ENCODE measurements at places on chromosomes 3 and 15.

GRCh38 chr3:74127256-74127655, 487.2 kb downstream of the CNTN3 start:
- DNase-seq, result no peak

- DNase-seq, result no peak
Measured at GRCh38 chr15:46034755-46035154, 399.9 kb downstream of the SQOR start.

DNA sequence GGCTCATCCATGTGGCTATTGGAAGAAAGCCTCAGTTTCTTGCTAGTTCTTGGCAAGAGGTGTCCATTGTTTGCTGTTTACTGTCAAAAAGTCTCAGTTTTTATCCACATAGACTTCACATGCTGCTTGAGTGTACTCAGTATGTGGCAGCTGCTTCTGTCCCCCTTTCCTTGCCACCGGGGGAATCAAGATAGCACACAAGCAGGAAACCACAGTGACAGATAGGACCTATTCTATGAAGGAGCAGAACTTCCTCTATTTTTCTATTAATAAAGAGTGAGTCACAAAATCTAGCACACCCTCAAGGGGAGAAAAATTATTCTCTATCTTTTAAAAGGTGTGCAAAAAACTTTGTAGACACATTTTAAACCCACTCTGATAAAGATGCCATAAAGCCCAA, 121.4 kb upstream of the GMNC start:
- DNase-seq, result no peak

DNA sequence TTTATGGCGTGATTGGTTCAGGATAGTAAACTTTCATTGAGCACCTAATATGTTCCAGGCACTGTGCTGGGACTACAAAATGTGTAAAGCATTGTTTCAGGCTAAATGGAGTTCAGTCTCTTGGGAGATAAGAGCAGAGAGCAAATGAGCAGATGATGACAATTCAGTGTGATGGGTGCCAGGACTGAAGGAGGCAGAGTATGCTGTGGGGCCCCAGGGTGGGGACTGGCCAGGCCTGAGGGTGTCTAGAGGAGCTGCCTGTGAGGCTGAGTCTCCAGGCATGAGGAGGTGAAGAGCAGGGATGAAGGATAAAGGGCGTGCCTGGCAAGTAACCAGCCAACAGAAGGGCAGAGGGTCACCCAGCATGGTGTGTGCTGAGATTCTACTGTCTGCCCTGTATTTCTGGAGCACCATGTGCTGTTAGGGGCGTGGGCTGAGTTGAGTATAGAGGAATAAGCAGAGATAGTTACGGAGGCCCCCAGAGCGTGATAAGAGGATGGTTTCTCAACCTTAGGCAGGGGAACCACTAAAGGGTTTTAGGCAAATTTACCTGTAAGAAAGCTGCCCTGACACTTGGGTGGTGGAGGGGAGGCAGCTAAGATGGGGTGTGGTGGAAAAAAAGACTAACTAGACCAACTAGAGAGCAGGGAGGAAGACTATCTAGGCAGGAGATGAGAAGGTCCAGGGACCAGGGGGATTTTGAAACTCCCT, 38.5 kb downstream of the EPHB1 start:
- no peak for DNase-seq

- no peak for DNase-seq
Measured at GRCh38 chr3:46280105-46280797, 38.0 kb downstream of the CCR3 start.

- DNase-seq, result no peak
Measured at GRCh38 chr3:15462451-15462850, 35.1 kb downstream of the EAF1 start.

GRCh38 chr15:90836296-90836871, 32.0 kb upstream of the FURIN start:
- DNase-seq, result peak; percentile 29
